ENCODE measurements at places on chromosomes 1 and 21.
A peak's percentile ranks its signal among the peaks of the same experiment; 100 is the strongest.

DNA sequence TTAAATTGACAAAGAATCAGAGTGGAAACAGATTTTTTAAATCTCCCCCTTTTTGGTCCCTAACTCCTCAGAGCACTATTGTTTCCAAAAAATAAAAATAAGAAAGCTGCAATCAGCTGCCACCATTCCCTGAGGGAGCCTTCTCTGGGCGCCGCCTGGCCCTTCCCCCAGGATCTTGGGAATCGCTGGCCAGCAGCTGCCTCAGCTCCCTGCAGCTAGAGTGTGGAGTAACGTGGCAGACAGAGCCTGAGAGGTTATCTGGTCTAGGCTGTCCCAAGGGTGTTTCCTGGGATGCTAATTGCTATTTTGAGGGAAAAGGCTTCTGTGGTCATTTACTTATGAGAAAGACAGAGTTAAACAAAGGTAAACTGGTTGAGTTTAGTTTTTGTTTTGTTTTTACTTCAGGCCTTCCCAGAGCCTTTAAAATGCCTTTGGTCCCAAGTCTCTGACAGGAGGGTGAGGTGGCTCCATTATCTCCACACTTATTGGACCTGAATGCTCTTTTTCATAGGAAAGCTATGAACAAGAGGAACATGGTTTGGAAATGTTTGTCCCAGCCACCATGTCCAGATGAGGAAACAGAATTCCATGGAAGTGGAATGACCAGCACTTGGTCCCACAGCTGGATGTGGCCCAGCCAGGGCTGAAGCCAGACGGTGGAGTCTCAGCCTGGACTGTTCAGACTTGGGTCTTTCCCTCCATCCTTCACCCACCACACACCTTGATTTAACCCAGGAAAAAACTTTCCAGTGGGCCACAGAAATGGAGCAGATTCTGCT is 14.1 kb upstream of the KIAA1614 start:
- DNase-seq: no peak

GRCh38 chr1:221720545-221720944 is 21.3 kb downstream of the DUSP10 start:
- DNase-seq: no peak

GRCh38 chr1:10620776-10621175 is 146.0 kb downstream of the PEX14 start:
- DNase-seq: no peak

GRCh38 chr1:63701187-63701586 is 72.6 kb upstream of the ROR1 start:
- no peak for DNase-seq

- no peak for DNase-seq
Observed at GRCh38 chr1:231159963-231160761, 1.7 kb upstream of the TRIM67 start.

GRCh38 chr21:33256019-33256418 is 10.1 kb upstream of the IL10RB start:
- DNase-seq: no peak

DNA sequence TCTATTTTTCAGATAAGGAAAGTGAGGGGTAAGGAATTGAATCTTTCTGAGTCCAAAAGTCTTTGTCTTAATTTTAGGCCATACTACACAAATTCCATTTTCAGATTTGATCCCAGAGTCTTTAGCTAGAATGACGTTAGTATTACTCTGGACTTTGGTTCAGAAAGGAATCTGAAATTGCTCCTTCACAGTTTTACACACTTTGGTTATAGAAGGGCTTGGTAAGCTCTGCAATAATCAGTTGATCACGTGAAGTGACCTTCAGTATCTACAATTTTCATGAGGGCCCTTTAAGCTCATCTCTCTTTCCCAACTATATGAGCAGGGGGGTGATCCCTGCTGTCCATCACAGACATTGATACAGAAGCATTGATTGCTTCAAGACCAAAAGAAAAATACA is 103.4 kb upstream of the ESRRG start:
- no peak for DNase-seq

DNA sequence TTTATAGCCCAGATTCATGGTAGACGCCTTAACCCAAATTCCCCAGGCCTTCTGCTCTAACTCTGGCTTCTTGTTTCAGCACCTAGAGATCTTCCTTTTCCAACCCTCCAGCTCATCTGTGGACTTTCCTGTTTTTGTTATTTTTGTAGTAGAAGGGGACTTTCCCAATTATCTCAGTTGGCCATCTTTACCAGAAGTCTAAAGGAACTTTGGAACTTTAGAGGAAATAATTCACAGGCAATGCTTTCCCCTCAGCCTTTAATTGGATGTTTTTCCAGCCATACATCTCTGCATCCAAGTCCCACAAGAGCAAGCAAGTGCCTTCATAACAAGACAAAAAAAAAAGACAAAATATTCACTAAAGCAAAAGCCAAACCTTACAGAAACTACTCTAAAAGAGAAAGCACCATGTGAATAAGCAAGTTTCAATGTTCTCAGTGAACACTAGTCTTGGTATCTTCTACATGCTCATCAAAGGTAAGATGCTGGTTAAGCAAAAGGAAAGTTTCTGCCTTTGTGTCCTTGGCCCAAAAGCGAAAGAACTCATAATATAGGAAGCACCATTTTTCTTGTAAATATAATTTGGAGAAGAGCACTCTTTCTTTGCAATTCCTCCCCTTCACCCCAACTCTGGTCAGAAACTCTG is 377.3 kb downstream of the SETD4 start:
- DNase-seq: no peak

DNA sequence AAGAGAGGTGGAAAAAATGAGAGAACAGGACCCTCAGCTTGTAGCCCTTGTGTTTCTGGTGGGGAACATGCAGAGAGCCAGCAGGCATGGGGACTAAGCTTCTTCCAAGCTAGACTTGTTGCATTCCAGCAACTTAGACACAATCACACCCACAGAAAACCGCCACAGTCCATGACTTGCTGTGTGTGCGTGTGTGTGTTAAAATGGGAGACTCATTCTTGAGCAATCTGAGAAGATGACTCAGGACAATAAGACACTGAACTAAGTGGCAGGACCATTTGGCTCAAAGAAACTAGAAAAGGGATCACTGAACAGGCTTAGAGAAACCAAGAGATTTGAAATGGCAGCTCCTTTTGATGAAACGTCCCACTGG is 78.0 kb downstream of the HLX start:
- DNase-seq: no peak

DNA sequence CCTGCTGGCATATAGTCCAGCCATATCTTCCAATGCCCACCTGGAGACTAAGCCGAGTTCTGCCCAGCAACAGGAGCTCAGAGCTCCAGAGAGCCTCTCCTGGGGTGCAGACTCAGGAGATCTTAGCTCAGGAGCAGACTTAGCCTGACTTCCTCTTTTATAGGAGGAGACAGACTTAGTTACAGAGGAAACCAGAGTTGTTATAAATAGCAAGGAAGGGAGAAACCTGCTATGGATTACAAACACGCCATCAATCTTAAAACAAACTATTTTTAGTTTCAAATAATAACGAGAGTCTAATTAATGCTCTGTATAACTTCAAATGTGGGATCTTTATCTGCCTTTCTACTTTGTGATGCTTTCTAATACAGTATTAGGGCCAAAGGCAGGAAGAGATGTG is 3.3 kb upstream of the KIF21B start:
- DNase-seq: no peak

DNA sequence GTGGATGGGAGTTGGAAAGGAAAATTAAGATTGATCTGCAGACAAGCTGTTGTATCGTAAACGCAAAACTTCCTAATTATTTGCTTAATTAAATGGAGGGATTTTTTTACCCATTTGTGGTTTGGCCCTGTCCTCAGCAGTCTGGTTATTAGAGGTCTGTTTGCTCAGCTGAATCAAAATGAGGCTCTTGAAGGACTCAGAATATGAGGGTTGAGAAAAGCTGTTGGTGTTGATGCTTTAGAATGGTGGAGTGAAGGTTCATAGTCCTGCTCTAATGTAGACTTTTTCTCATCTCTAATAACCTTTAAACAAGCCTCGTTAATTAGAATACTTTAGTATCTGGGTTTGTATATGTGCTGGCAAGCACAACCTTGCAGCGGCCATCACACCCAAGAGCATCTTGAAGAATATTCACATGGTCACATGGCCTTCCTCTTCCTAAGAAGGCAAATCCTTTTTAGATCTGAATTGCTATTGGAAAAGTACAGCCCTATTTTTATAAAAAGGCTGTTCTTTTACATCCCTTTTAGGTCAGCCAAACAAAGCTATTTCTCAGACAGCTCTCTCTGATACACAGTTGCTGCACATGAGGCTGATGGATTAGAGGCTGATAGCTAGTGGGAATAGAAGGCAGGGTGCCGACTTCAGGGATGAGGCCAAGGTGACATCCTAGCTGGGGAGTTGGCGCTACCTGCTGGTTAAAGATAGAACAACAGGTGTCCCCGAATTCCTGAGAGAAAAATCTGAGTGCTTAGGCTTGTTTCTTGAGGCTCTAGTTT is 53.8 kb downstream of the MACF1 start:
- peak; percentile 46 for DNase-seq

DNA sequence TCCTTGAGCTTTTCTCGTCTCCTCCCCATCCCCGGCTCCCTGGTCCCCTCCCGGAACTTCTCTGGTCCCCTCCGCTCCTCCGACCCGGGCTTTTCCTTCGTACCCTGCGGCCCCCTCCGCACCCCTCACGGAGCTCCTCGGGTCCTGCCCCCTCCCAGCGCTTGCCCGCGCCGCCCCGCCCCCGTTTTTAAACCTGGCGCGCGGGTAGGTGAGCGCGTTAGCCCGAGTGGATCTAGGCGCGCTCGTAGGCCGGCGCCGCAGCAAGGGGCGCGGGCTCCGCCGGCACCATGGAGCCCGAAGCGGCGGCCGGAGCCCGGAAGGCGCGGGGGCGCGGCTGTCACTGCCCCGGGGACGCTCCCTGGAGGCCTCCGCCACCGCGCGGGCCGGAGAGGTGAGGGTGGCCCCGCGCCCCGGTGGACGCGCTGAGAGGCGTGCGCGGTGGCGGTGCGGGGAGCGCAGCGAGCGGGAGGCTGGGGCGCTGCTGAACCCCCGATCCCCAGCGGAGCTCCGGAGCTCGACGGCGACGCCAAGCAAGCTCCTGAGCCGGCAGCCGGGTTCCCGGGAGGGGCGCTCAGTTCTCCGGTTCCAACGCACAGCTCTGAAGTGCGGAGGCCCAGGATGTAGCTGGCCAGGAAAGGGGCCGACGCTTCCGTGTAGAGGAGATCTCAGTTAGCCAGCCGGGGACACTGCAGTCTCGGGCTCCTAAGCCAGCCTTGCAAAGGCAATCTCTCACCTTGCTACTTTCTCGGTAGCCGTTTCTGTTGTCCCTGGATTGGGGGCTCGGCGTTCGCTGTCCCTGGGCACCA is at the start of gene RIPPLY3:
TSS of gene RIPPLY3 (plus strand) at position 217 of the 806 bp plus-strand sequence. CDS start at position 288, 71 bp downstream.
- DNase-seq: no peak

- no peak for DNase-seq
Observed at GRCh38 chr1:95604771-95605170, 370.8 kb downstream of the RWDD3 start.

GRCh38 chr1:219446288-219446687 is 166.6 kb downstream of the ZC3H11B start:
- DNase-seq: no peak

GRCh38 chr1:18326211-18326897 is 154.4 kb upstream of the KLHDC7A start:
- no peak for DNase-seq

- DNase-seq: no peak
Observed at GRCh38 chr1:91450260-91450659, 45.6 kb upstream of the HFM1 start.

DNA sequence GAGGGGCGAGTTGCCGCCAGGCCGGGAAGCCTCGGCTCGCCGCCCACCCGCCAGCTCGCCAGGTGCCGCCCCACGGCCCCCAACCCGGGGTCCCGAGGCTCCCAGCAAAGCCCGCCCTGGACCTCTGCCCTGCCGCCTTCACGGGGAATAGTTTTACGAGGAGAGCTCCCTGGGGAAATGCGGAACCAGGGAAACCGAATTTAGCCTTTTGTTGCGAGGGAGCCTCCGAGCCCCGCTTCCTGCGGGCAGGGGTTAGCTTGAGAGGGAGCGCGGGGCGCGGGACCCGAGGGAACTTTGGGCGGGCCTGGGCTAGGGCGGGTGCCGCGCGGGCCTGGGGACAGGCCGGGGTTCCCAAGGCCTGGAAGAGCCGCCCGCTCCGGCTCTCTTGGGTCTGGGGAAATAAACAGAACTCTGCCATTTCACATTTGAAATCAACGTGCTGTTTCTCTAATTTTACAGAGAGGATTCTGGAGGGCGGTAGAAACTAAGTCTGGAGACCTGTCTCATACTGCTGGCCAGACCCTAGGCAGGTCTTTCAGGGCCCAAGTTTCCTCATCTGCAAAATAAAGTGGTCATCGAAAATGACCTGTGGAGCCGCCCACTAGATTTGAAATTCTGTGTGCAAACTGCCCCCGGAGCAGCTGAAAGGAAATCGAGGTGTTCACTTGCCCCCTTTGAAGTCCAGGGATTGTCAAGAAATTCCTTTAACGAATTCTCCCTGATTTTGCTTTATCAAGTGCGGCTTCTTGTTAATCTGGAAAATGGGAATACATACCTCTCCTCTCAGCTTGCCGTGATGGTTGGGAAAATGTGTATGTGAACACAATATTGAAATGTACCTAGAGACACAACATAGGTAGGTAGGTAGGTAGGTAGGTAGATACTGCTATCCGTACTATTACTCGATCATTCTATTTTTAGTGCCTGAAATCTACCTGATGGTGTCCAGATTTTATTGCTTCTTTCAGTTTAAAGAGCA is 749 bp upstream of the GLUL start:
- DNase-seq: no peak

- DNase-seq: no peak
Observed at GRCh38 chr1:54698346-54698745, 17.3 kb upstream of the TTC4 start.

DNA sequence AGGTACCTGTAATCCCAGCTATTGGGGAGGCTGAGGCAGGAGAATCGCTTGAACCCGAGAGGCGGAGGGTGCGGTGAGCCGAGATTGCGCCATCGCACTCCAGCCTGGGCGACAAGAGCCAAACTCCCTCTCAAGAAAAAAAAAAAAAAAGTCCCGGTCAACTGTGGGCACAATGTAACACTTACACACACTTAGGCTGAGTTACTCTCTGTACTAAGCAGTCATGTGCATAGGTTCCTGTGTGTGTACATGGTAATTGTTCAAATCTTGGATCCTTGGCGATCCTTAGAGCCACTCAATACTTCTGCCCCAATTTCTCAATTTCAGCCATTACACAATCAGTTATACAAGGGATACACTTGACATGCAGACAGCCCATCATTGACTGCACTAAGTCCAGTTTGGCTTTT is 11.6 kb downstream of the SDCCAG8 start:
- DNase-seq: no peak

DNA sequence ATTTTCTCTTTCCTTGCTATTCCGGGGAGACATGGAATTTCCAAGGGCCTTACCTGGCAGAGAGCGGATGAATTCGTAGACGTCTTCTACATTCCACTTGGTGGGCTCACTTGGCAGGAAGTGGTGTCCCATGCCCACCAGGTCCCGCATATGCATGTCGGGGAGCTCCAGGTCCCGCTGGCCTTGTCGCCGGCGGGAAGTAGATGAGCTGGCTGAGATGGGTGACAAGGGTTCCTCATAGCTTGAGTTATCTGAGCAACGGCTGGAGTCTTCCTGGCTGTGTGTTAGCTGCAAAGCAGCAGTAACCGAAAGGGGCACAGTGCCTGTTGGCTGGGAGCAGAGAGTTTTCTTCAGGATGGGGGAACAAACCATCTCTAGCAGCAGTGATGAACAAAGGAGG is 7.9 kb upstream of the A3GALT2 start:
- no peak for DNase-seq
